MCF 10A (cell line): ENCODE measurements at places on chromosomes 12 and 14. TPM values are rescaled to one million over a fixed set of nuclear protein-coding genes. Genes with fewer than 3 reads are reported as not detected.
A peak's percentile ranks its signal among the peaks of the same experiment; 100 is the strongest.

DNA sequence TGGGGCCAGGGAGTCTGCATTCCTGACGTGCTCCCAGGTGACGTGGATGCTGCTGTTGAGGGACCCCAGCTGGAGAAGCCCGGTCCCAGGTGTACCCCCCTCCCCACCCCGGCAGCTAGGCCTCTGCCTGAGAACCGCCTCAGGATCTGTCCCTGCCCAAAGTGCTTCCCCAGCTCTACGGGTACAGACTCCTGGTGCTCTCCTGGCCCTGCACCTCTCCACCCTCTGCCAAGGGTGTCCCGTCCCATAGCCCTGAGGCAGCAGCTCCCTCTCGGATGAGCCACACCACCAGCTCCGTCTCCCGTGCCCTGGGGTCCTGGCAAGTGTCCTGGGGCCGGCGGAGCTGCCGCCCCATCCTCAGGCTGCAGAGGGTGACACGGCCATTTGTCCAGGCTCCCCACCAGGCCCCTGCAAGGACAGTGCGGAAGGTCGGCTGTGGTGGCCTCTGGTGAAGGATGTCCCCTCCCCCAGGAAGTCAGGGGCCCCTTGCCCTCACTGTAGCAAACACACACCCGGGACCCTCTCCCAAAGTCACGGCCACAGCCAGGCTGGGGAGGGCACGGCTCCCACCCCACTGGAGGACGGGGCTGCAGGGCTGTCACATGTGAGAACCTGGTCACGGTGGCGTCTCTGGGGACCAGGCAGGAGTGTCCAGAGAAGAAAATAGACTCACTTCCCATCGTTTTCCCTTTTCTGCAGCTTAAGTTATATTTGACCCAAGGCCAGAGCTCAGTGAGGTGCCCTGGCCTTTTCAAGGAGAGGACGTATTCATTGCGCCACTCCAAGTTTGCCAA, 74.4 kb upstream of the FBRSL1 start:
- no peak for DNase-seq

- no peak for DNase-seq
These were observed 4.6 kb upstream of the OTUB2 start for GRCh38 chr14:94021416-94022157.

DNA sequence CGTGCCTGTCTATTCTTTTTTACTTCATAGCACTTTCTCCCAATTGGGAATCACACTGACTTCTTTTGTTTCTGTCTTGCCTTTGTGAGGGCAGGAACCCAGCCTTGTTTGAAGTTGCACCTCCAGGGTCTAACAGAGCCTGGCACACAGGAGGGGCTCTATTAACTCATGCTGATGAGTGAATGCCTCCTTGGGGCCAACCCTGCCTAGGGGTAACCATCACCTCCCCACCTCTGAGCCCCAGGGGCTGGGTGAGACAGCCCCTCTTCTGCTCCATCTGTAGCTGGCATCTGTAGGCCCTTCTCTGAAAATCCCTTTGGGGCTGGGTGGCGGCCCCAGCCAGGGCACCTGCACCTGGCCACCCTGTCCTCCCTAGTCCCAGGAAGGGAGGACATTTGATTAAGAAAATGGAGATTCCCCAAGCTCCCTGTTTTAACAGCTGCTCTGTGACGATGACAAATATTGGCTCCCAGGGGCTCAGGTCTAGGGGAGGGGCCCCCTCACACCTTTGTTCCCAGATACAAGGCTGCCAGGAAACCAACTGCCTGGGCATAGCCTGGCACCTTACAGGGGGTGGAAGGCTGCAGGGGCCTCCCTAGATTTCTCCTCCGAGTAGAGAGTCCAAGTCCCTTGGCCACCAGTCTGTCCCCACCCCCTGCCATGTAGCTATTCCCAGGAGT, 11.8 kb downstream of the TAMALIN start:
- DNase-seq = no peak

- DNase-seq = no peak
These were observed 469.6 kb downstream of the RGS6 start for GRCh38 chr14:72401632-72402376.

DNA sequence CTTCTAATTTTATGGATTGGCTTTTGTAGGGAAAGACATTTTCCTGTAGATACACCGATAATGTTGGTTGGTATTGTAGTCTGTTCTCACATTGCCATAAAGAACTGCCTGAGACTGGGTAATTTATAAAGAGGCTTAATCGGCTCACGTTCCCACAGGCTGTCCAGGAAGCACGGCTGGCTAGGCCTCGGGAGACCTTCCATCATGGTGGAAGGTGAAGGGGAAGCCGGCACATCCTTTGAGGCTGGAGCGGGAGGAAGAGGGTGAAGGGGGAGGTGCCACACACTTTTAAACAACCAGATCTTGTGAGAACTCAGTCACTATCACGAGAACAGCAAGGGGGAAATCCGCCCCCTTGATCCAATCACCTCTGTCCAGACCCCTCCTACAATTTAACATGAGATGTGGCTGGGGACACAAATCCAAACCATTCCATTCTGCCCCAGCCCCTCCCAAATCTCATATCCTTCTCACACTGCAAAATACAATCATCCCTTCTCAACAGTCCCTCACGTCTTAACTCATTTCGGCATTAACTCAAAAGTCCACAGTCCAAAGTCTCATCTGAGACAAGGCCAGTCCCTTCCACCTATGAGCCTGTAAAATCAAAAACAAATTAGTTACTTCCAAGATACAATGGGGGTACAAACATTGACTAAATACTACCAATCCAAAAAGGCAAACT, 66.7 kb upstream of the EIF5 start:
- no peak for DNase-seq

DNA sequence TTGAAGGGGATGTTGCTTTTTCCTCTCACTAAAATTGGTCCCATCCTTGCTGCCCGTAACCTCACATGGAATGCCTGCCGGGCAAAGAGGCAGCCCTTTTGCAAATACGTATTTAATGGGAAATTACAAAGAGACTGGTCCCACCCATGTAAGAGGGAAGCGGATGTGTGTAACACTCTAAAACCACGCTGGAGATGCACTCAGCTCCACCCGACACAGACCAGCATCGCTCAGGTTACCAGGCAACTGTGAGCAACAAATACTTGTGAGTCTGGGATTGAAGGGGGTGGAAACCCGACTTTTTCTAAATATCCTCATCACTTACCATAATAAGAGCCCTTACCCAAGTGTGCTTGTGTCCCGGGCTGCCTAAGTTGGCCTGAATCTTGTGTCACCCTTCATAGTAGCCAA, 47.7 kb downstream of the ELK3 start:
- no peak for DNase-seq

- no peak for DNase-seq
These were observed 59.5 kb downstream of the NUAK1 start for GRCh38 chr12:106079148-106079738.

DNA sequence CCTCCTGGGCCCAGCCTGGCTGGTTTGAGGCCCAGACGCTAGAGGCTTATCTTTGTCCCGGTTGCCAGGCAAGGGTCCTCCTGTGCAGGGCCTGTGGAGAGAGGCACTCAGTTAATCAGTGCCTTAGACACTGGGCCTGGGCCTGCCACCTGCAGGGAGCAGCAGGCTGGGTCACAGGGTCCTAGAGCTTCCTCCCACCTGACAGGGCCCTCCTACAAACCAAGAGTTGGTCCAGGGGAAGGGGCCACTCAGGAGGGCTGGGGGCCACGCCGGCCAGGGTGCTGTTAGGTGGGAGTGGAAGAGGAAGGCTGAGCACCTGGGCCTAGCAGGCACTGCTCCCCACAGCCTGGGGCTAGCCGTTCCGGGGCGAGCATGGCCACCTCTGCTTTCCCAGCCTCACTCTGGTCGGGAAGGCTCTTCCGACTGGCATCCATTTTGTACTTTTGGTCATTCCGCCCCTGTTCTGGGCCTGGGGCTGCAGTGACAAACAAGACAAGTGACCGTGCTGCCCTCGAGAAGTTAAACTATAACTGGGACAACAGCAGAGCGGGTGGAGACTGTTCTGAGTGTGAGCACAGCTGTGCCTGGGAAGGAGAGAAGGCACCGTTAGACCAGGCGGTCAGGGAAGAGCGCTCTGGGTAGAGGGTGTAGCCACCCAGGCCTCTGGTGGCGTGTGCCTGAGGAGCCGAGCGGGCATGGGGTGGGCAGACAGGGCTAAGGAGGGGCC, 27.2 kb downstream of the FBRSL1 start:
- DNase-seq = no peak

DNA sequence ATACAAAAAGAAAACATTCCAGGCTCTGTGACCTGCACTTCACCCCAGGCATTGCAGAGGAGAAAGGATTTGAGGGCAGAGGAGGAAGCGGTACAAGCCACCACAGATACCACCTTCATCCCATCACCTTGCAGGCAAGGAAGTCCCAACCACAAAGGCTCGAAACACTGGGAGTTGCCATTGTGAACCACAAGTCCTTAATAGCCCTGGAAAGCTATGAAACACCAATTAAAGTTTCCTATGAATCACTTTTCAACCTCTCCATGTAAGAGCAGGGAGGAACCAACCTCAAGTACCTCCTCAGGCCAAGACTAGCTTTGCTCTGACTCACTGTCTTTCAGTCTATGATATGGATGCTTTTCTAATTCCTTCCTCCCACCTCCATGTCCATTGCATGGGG, 27.0 kb downstream of the MAP3K9 start:
- DNase-seq = peak; percentile 79

- DNase-seq = no peak
These were observed 808.9 kb upstream of the SEL1L start for GRCh38 chr14:82342596-82342995.

- no peak for DNase-seq
These were observed 59.4 kb downstream of the ATG14 start for GRCh38 chr14:55352201-55352600.

DNA sequence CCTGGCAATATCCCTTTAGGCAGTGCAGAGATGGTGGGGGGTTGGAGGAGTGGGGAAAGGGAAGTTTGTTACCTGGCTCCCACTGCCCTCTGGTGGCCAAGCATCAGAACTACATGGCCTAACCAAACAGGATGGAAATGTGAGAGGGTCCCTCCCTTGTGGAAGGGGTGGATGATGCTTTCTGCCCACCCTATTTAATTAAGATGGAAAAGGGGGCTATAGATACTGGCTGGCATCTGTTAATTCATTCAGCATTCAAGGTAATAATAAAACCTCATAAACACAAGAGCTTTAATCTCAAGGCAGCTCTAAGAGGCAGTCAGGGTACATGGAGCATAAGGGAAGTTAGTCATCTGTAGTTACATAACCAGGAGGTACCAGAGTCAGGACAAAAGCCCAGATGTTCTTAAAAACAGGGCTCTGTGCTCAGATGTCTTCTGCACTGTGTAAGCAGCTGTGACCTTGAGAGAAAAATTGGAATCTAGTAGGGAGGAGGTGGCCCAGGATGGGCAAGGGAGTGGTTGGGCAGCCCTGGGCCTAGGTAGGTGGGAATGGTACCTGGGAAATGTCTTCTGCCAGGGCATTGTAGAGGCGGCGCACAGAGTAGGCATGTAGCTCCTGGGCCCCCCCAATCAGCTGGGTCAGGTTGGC, 4.6 kb downstream of the AP1G2 start:
- DNase-seq = peak; percentile 44

DDX23 gene
- 67.8 and 88.4 TPM in 2 replicates for total RNA-seq

PARPBP gene
- total RNA-seq = 11.9 and 15.1 TPM in 2 replicates

TAOK3 gene
- 24.8 and 28.6 TPM in 2 replicates for total RNA-seq

TAS2R50 gene
- 0.86 and 1.1 TPM in 2 replicates for total RNA-seq

ERH gene
- total RNA-seq = 245 and 279 TPM in 2 replicates

RND1 gene
- total RNA-seq = 1.0 and 1.2 TPM in 2 replicates

AQP2 gene
- not detected in 2 replicates for total RNA-seq
